NCI-H1092 treated with DMSO at 0.1 percent for 48 hours (cell line): ENCODE measurements at places on chromosomes 5 and 9.

- DNase-seq = no peak
Observed at GRCh38 chr5:32767948-32768467, 56.9 kb downstream of the NPR3 start.

- no peak for DNase-seq
Observed at GRCh38 chr9:8871796-8872445, 1072.3 kb upstream of the DMAC1 start.

- DNase-seq = no peak
Observed at GRCh38 chr5:126490167-126490940, 67.1 kb downstream of the GRAMD2B start.

DNA sequence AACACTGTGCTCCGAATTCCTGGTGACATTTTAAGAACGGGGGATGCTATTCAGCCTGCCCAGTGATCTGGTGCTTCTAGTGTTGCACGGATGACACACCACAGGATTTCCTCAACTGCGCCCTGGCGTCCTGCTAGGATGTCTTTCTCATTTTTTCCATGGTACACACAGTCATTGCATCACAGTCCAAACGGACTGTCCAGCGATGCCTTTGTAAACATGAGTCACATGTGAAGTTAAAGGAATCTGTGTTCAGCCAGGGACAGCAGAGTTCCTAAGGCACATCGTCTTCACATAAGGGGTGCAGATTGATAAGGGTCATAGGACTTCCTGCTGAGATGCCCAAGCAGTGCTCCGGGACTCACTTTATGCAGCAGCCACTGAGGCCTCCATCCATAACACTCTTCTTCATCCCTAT is 9.3 kb upstream of the PTPN3 start:
- DNase-seq = no peak

GRCh38 chr9:79256691-79257213 is 315.0 kb upstream of the TLE4 start:
- DNase-seq = peak; percentile 81

- DNase-seq = peak; percentile 12
Observed at GRCh38 chr9:69223605-69224004, 49.5 kb downstream of the TJP2 start.

GRCh38 chr5:13708432-13708831 is 236.1 kb downstream of the DNAH5 start:
- DNase-seq = no peak

DNA sequence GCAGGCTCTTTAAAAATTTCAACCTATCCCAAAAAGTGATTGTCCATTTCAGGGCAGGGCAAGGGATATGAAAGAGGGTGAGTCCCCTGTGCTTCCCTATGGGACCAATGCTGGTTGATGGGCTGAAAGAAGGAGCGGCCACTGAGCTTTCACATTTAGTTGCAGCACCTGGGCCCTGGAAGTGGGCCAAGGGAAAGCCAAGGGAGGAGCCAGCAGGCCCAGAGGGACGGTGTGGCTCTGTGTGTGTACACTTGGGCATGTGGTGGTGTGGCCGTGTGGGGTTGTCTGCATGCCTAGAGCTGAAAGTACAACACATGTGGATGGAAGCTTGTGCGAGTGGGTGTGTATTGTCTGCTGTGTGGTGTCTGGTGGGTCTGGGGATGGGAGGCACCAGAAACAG is 14.0 kb upstream of the PSMD5 start:
- DNase-seq = peak; percentile 31

GRCh38 chr9:105342147-105342505 is 97.7 kb downstream of the SLC44A1 start:
- DNase-seq = no peak

DNA sequence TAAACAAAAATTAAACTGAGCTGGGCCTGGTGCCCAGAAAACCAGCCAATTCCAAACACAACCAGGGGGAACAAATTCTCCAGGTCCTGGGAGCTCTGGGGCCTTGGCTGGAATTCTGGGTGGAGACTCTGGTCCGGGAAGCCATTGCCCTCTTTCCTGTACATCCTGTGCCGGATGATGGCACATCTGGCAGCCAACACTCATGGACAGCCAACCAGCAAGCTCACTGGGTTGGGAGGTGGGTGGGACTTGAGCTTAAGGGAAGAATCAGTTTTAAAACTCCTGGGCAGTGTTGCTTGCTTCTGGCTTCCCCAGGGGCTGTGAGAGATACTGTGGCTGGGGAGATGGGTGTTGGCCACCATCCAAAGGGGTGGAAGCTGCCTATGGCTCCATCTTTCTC is 56.1 kb downstream of the PCDH1 start:
- no peak for DNase-seq

DNA sequence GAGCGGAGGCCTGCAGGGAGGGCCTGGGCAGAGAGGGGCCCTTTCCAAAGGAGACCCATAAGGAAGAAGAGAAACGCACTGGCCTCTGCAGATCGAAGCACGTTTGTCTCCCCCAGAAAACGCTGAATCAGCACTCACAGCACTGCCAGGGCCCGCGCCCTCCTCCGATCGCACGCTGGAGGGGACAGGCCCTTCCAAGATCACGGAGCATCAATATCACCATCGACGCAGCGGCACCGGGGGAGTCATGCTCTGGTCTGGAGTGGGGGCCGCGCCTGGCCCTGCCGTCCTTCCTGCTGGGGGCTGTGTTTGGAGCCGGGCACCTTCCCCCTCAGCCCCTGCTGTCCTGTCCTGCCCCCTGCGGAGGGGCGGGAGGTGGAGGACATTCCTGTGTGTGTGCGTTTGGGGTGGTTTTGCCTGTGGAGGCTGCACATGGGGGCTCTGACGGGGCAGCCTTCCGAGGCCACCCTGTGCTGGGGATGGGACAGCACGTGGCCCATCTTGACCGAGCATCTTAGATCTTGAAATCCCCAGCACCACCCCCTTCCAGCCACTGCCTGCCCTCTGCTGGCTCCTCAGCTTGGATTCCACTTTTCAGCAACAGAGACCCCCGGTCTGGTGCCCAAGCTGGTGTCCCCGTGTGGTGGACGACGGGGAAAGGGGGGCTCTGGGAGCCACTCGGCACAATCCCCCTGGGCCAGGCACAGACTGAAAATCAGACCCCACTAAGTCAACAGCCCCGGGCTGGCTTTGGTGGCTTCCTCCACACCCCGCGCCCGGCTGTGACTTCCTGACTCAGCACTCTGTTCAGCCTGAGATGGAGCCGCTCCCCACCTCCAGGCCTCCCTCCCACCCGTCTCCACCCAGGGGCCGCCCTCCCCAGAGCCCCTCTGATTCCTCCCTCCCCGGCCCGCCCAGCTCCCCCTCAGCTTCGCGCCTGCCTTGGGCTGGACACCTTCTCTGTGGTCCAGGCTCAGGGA is 8.3 kb downstream of the TMEM250 start:
- peak; percentile 54 for DNase-seq

DNA sequence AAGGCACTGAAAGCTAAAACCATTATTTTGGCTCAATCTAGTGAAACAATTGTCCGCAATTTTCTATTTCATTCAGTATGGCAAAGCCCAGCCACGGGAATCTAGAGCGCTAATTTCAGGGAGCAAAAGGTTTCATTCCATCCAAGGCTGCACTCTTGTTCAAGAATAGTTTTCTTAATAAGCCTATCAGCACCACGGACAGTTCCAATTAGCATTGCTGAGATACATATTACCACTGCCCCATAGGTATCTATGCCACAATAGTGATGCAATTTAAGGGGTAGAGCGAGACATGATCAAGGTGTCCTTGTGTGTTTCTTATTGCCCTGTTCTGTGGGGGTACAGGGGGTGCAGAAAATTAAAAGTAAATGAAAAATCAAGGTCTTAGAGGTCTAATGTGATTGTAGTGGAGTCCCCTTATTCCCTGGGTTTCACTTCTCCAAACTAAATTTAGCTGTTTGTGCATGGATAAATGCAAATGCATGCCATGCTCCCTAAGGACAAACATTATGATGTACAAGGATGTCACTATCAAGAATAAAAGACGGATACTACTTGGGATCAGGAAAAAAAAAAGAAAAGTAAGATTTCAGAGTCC is 45.5 kb downstream of the SPOCK1 start:
- DNase-seq = no peak

GRCh38 chr9:77977210-77977611 is 54.4 kb downstream of the GNAQ start:
- DNase-seq = peak; percentile 12
